ENCODE measurements at places on chromosomes 12 and 14.

DNA sequence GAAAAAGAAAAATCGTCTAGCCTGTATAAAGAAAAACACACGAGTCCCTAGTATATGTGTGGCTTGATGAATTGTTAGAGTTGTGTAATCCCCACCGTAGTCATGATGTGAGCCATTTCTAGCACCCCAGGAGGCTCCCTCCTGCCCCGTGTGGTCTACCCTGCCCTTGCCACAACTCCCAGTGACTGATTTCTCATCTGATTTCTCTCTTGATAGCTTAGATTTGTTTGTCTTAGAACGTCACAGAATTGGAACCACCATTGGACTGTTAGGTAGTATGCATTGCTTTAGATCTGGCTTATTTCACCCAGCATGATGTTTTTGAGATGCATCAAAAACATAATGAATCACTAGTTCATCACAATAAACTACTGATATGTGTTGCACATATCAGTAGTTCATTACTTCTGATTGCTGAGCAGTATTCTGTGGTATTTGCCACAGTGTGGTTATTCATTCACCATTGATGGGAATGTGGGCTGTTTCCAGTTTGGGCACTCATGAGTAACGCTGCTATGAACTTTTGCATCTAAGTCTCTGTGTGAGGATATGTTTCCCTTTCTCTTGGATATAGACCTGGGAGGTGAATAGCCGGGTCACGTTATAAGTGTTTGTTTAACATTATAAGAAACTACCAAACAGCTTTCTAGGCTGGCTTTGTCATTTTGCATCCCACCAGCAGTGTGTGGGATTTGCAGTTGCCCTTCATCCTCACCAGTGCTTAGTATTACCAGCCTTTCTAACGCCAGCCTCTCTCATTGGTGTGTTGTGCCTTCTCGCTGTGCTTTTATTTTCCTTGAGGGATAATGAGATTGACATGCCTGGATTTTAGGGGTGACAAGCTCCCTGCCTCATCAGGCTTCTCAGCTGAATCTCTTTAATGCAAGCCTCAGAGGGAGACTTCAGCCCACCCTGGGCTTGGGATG is 31.9 kb upstream of the NCOR2 start:
- no peak for DNase-seq

- DNase-seq, result no peak
These were observed 8.6 kb downstream of the PRKAB1 start for GRCh38 chr12:119676573-119676972.

- DNase-seq, result no peak
These were observed 63.3 kb downstream of the RASSF3 start for GRCh38 chr12:64673490-64674169.

GRCh38 chr14:92585981-92586937 is 72.7 kb downstream of the RIN3 start:
- DNase-seq, result no peak

DNA sequence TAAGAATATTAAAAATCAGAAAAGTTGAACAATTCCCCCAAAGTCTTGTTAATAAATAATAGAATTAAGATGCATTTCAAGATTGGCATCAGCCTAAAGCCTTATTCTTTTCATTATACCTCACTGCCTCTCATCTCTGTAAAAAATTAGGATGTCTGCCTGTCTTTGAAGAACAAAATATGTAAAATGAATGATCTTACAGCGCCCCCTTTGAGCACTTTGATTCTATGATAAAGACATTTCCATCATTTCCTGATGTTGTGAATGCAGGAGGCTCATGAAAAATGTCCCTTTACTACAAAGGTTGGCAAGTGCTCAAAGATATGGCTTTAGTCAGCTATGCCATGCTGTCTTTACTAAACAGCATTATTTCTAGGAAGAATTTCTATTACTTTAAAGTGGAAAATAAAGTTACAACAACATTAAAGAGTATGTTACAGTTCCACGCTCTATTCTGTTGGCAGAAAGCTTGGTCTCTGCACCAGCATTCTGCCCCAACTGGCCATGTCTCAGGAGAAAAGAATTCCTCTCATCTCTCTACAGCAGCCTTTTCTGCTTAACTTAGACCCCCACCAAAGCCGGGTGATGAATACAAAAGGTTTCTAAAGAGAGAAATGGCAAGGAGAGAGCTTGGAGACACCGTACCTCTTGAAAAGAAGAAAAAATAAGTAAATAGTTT is 95.1 kb downstream of the LLPH start:
- DNase-seq, result no peak
